ENCODE measurements at places on chromosomes 6 and 20.

GRCh38 chr6:103797738-103798137 lies 1062.0 kb downstream of the HACE1 start:
- no peak for DNase-seq

DNA sequence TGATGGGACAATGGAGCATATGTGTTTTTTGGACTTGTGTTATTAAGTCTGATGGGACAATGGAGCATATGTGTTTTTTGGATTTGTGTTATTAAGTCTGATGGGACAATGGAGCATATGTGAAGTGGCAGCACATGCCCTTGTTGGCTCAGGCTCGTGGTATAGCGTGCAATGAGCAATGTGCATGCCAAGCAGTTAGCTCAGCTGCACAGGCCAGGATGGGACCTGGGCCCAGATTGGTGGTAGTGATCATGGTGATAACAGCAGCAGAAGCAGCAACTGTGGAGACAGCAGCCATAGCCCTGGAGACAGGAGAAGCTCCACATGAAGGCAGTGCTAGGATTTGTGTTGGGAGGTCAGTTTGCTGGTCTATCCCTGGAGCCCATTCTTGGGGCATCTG lies 61.1 kb downstream of the IL20RA start:
- DNase-seq, result no peak

GRCh38 chr6:16383607-16384206 lies 145.3 kb downstream of the GMPR start:
- no peak for DNase-seq

GRCh38 chr20:62809530-62810428 lies 5.1 kb downstream of the OGFR start:
- no peak for DNase-seq

DNA sequence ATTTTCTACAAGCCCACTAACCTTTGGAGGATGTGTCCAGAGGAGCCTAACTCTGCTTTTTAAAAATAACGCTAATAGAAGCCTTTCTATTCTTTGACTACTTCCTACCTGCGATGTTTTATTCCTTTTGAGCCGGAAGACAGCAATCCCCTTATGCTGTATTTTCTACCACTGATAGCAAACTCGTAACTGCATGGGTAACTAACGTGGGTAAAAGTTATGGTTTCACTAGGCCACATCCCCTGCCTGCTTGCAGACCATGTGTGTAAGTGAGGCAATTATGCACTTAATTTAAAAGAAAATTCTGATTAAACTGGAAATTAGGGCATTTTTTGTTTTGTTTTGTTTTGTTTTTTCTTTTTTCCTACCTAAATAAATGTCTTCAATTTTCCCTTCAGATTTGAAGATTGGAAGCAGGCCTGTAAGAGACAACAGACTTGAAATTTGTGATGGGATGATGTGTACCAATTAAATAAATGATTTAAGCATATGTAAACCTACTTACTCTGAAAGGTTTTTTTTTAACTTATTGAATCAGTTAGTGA lies 931 bp downstream of the UFL1 start:
- DNase-seq, result no peak

- DNase-seq, result no peak
Observed at GRCh38 chr6:56890683-56891429, 64.1 kb upstream of the BEND6 start.

GRCh38 chr6:45437439-45437815 lies 59.7 kb upstream of the SUPT3H start:
- DNase-seq, result no peak

GRCh38 chr6:125153391-125154117 lies at the start of gene TPD52L1:
Gene TPD52L1 (plus strand): TSS chr6:125153773. CDS start chr6:125153952, 179 bp downstream.
- DNase-seq, result peak; percentile 48

DNA sequence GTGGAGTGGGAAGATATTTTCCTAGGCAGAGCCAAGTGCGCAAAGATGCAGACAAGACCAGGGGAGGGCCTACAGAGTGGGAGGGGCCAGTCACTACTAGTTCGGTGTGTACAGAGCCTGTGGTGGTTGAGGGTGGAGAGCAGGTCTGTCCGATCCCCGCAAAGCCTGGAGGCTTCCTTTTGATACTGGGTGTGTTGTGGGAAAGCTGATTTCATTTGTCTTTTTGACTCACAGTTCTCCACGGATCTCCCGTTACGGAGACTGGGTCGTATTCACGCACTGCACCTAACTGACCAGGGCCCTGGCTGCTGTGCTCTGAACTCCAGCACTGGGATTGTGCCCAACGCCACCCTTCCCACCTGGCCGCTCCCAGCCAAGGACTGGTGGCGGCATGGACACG lies 1.4 kb upstream of the TIAM2 start:
- DNase-seq, result no peak

DNA sequence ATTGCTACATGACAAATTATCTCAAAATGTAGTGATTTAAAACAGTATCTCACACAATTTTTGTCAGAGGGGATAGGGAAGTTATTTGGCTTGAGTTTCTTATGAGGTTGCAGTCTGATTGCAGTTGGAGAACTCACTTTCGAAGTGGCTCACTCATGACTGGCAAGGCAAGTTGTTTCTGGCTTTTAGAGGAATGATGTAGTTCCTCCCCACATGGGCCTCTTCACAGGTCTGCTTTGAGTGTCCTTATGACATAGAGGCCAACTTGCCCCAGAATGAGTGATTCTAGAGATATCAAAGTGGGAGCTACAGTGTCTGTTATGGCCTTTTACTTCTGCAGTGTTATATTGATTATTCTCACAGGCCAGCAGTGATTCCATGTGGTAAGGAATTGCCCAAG lies 6.1 kb downstream of the DOP1A start:
- no peak for DNase-seq

DNA sequence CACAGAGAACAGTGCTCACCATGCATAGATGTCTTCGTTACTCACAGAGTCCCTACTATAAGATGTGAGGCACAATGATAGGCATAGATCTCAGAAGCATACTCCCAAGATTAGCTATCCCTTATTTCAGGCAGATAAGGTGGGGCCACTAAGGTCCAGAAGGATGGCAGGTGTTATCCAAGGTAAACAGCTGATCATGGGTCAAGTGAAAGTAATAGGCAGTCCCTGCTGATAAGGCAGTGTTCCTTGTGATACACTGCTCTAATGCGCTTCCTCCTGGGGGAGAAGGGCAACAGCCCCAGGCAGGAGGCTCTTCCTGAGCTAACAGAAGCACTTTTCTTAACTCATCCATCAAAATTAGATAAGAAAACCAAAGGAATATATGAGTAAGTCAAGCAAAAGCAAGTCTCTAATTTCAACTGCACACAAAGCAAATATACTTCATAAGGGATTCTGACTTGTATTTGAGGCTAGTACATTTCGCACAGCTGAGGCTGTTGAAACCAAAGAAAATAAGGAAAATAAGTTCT lies 42.2 kb downstream of the METTL24 start:
- no peak for DNase-seq

DNA sequence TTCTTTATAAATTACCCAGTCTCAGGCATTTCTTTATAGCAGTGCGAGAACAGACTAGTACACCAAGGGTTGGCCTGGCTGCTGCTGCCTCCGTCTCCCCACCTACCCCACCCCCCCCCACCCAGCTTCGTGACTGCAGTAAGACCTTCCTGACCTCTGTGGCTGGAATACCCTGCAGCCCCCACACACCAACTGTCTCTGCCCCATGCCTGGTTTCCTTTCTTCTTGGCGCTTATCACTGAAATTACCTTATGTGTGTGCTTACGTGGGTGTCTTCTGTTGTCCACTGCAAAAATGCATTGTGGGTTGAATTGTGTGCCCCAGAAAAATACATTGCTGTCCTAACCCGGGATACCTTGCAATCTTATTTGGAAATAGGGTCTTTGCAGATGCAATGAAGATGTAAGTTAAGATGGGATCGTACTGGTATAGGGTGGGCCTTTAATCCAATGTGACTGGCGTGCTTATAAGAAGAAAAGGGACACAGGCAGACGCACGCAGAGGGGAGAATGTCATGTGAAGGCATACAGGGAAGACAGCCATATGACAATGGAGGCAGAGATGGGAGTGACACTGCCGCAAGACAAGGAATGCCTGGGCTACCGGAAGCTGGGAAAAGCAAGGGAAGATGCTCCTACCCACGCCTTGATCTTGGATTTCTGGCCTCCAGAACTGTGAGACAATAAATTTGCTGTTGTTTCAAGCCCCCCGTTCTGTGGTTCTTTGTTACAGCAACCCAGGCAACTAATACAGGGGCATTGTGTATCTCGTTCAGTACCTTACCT lies 15.4 kb downstream of the SYNJ2 start:
- DNase-seq, result no peak

- no peak for DNase-seq
Observed at GRCh38 chr6:788058-788457, 95.1 kb upstream of the EXOC2 start.

DNA sequence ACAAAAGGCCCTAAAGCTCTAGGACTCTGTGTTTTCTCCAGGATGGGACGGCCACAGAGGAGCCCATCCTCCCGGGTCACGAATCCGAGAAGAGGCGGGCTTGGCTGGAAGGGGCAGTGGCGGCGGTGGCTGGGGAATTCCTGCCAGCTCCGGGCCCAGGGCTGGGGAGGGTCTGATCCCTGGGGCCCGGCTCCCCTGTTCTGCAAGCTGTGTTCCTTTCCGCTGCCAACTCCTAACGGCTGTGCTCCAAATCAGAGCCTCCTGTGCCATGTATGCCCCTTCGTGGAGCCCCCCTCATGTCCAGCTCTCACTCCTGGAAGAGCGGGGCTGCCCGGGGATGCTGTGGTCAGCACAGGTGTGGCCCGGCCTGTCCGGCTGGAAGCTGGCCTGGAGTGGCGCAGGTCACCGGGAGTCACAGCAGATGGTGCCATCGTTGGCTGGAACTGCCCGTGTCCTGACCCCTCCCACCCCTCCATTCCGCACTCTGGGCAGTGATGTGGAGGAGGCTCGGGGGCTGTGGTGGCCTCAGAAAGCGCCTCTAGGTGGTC lies 88.2 kb upstream of the MPC1 start:
- no peak for DNase-seq

All from left renal cortex interstitium (tissue), 4 donors.